Ammon's horn (tissue), 1 donor: ENCODE measurements at places on chromosomes 5 and 9.

GRCh38 chr9:5499889-5500398, 10.4 kb upstream of the PDCD1LG2 start:
- no peak for DNase-seq

DNA sequence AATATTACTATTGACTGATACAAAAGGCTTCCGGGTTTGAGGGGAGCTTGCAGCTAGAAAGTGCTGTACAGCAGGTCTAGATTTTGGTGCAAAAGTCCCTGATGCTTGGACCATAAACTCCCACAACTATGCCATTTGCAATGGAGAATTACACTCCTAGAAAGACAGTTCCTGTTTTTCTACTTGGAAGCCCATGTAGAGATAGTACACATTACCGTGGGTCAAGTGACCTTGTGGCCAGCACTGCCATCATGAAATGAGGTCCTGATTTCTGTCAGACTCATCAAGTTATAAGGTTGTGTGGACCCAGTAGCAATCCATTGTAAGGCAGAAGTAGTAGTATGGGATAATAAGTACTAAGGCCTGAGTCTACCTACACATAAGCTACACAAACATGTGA, 42.8 kb upstream of the TNFSF8 start:
- DNase-seq: no peak

DNA sequence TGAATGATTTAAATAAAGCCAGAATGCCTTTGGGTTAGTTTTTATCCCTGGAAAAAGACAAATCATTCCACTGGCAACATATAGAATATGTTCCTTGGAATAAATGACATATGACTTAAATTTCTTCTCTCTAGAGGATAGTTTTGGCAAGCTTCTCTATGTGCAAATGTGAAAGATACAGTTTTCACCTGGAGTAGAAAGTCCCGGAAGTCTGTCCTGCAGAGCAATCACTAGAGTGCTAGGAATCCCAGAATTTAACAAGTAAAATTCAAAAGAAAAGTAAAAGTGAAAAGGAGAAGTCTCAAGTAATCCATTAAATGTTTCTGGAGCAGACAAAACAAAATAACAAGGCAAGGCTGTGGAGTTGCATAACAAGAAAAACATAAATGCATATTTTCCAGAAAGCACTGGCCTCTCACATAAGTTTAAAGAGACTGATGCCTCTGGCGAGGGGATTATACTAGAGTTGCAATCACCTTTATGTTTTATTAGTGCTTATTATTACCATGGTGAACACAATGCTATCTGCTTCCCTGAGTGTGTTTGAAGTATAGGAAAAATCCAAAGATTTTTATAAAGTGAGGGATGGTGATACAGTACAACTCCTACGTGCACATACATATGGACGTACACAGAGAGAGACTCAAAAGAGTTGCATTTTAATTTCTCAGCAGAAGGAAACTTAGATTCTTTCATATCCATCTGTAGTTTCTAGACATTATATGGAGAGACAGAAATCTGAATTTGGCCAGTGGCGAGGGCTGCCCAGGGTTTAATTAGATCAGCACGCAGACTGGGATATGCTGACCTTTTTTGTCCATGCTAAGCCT, 188.3 kb upstream of the ANKRD55 start:
- no peak for DNase-seq

DNA sequence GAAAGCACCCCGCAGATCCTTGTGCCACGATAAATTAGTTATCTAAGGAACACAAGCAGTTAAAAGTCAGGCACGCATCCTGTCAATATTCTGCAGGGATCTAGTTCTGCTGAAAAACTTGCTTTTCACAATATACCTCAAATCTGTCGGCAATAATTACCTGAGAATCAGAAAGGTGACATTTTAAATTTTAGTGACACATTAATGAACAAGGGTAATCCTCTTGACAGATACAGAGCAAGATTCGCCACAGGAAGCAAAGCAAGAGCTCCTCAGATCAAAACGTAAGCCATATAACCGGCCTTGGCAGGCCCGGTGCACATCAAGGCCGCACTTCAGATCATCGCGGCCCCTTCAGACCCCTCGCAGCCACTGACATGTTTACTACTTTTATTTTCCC, 185.7 kb downstream of the ATPSCKMT start:
- DNase-seq: no peak

GRCh38 chr5:115329475-115329874, 33.0 kb upstream of the CCDC112 start:
- DNase-seq: peak; percentile 45

DNA sequence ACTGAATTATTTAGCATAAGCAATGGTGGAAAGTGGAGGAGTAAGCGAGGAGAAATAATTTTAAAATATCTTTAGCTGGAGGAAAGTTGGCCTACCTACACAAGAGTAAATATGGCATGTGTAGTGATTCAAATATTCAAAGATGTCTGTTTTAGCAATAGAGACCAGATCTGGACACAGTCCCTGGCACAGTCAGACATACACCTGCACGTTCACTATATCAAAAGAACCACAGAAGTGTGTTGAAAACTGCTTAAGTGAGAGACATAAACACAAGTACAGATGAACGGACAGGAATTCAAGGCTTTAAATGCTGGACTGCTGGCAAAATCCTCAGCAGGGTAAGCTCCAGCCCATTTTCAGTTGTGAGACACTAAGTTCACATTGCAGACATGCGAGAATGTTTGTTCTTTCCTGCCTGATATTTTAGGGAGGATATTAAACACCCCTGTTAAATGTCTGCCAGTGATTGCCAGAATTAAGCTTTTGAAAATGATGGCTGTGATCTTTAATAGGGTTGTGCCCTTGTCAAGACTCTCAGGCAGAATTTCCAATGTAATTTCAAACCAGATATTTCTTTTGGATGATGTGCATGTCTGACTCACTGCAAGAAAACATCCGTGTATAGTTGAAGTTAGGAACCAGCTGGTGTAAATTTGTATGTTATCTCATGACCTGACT, 810.6 kb downstream of the TLE4 start:
- no peak for DNase-seq

GRCh38 chr9:14158136-14158813, 155.7 kb downstream of the NFIB start:
- no peak for DNase-seq

DNA sequence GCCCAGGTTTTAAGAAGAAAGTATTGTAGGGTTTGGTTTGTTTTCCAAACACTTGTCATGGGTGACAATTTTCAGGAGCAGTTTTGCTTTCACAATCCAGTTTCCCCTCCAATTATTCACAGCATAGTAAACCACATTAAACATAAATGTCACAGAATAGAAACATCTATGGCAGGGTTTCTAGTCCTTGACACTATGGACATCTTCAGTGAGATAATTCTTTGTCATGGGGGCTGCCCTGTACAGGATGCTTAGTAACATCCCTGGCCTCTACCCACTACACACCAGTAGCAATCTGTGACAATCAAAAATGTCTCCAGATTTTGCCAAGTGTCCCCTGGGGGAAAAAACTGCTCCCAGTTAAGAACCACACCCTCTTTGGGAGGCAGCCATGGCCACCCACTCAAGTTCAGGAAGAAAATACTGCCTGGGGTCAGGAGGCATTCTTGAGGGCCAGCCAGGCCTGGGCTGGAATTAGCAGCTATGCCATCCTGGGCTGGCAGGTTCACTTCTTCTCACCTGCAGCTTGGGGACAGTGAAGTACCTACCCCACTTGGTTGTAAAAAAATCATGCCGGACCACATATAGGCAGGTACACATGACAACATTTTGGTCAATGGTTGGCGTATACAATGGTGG, 116.3 kb downstream of the HSD17B3 start:
- DNase-seq: no peak
